ENCODE measurements at places on chromosomes 6 and 20. TPM values are rescaled to one million over a fixed set of nuclear protein-coding genes. Genes with fewer than 3 reads are reported as not detected.

- DNase-seq, result no peak
Measured at GRCh38 chr6:142218446-142218845, 71.4 kb downstream of the VTA1 start.

ULBP1 gene
- polyA plus RNA-seq, result 5.1 TPM

DNA sequence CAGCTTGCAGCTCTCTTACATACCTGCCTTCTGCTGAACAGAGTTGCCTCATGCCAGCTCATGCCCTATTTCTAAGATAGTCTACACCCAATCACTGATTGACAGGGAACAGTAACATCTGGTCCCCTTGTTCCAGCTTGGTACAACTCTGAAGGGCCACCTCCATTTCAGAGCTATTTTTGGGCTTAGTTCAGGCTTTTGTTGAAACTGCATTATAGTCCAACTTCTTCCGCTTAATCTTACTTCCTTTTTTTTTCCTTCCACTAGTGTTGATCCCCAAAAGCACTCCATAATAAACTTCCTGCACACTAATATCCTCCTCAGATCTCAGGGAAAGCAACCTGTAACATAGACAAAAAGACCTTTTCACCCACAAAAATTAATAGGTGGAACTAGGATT lies 65.7 kb upstream of the TNFRSF21 start:
- no peak for DNase-seq

DNA sequence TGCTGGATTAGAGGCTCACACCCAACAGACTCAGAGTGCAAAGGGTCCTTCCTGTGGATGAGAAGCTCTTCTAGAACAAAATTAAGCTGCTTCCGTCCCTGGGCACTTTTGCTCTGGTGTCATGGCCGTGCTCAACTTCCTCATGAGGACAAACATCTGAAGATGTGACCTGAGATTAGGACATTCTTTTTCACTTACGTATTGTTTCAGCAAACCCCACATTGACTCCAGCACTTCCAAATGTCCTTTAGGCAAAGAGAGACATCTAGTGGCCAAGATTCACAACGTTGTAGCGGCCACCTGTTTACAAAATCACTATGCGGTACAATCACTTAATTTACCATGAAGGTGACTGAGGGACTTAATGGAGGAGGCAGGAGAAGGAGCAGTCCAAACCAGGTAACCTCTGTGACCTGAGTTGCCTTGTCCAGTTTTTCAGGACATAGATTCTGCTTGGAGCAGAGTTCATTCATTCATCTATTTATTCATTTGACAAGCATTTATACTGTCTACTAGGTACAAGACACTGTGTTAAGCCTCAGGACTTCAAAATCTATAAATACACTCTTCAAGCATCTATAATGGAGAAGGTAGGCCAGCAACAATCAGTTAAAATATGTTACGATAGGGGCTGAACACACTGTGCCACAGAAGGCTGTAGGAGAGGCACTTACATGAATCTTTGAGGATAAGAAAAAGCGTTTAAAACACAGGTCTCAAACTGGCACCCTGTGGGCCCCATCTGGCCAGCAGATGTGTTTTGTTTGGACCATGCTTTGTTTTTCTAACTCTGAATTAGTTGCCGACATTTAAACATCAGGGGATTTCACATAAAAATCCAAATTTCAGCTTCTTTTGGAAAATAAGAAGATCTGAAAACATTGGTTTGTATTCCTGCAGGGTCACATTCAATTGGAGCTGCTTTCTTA lies 5.6 kb upstream of the ADGRF1 start:
- DNase-seq, result peak; percentile 61

DNA sequence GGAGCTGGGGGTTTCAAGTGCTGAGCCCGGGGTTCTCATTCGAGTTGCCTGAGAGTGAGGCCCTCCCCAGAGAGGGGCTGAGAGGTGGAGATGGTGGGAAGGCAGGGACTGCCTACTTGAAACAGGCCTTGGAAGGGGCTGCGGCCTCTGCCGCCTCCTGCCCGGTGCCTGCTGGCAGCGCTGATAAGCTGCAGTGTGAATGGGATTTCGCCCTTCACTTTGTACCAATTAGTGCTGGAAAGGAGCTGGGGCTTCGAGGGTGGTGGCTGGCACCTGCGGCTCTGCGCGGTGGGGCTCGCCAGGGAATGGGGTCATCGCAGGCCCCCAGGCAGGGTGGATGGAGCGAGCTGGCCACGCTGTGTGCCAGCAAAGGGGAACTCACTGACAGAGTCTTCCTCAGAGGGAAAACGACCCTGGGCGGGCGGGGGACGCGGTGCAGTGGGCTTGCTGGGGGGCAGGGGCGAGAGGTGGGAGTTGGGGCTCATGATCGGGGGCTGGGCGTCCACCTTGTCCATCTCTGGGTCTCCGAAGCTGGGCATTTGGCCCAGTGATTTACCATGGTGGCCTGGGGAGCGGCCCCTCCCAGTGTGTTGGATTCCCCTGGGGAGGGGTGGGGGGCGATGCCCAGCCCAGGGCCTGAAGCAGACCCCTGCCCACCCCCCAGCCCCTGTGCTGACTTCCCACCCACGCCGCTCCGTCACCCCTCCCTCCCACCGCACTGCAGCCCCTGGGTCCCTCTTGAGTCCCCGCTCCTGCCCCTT lies 22.9 kb downstream of the COL20A1 start:
- DNase-seq, result no peak

GRCh38 chr20:57828696-57829095 lies 118.9 kb upstream of the PMEPA1 start:
- DNase-seq, result no peak

GSTA3 gene
- polyA plus RNA-seq, result 0.51 TPM

GNAS-AS1 gene
- 0.89 TPM for polyA plus RNA-seq

All from right lung (tissue), 10 donors.